ENCODE measurements at places on chromosomes 12 and 14.

DNA sequence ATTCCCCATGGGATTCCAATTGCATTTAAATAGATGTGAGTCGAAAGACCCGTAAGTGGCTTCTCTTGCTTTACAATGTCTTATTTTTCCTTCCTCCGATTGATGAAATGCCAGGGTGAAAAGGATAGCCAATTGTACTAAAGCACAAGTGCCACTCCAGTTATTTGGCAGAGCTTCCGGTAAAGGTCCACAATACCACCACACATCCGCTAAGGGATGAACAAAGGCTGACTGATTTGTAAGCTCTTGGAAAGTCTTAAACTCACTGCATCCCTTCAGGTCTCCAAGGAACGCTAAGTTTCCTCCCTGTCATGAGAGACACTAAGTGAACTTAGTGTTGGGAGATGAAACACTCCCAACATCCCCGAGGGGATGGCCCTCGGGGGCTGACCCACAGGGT is 21.2 kb upstream of the RNASE1 start:
- DNase-seq = no peak

DNA sequence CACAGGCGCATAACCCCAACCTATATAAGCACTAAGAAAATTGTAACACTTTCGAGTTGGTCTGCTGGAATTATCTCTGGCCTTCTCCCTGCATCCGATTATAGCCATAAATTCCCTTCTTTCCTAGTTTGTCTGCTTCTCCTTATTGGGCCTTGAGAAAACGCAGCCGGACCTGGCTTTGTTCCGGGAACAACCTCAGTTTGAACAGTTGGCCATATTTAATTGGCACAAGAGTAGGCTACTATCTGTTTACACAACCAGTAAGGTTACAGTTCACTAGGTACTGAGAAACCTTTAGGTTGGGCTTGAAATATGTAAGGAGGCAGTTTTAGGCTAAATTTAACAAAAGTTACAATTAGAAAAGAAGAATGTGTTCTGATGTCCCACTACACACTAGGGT is 176.1 kb downstream of the IPO8 start:
- no peak for DNase-seq

DNA sequence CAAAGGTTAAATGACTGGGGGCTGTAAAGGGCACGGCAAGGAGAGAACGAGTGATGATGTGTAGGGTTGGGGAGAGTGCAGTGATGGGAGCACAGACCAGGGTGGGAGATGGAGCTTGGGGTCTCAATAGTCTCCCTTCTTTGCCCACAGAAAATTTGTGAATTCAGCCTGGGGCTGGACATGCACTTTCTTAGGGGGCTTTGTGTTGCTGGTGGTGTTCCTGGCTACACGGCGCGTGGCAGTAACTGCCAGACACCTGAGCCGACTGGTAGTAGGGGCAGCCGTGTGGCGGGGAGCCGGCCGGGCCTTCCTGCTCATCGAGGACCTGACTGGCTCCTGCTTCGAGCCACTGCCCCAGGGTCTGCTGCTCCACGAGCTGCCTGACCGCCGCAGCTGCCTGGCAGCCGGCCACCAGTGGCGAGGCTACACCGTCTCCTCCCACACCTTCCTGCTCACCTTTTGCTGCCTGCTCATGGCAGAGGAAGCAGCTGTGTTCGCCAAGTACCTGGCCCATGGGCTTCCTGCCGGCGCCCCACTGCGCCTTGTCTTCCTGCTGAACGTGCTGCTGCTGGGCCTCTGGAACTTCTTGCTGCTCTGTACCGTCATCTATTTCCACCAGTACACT is 1.7 kb downstream of the FITM1 start:
- no peak for DNase-seq

DNA sequence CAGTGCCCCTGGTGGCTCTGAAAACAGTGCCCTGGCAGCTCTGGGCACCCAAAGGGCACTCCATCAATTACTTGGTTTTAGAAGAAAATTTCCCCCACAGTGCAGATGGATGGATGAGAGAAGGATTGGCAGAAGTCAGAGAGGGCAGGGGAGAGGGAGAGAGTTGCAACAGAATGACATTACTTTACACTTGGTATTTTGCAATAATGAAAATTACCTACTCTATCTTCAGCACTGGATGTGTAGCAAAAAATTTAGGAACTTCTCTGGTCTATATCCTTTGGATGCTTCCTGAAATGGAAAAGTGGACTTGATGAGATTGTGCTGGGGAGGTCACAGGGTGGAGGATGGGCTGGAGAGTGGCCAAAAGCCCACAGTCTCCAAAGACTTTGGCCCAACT is 193.2 kb downstream of the CHST11 start:
- no peak for DNase-seq

- DNase-seq = no peak
Observed at GRCh38 chr14:89394972-89395371, 22.1 kb downstream of the FOXN3 start.
